ENCODE measurements at places on chromosomes 5 and 9.

DNA sequence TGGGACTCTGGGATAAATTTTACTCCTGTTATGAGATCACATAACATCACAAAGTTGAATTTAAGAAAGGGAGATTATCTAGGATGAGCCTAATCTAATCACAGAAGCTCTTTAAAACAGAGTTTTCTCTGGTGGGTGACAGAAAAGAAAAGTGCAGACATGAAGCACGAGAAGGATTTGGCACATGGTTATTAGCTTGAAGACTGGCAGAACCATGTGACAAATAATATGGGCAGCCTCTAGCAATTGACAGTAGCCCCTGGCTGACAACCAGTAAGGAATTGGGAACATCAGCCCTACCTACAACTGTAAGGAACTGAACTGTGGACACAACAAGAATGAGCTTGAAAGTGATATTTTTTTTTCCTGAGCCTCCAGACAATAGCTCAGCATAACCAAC lies 243.1 kb downstream of the HTR1A start:
- no peak for DNase-seq

DNA sequence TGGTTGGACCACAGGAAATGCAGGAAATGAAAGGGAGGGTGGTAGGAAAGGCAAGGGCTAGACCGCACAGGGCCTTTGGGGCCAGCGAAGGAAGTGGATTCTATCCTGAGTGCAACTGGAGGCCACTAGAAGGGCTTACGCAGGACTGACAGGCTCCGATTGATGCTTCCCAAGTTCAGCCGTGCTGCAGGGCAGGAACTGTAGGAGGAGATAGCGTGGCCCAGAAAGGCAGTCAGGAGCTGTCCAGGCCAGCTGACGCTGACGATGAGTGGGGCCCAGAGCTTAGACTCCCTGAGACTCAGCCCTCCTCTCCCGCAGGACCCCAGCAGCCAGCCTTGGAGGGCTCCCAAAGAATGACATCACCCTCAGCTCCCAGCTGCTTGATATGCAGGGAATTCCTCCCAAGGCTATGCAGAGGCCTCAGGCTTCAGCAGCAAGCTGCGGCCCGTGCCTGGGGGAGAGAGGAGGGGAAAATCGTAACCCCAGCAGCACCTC lies 48.8 kb downstream of the KCNIP1 start:
- DNase-seq, result no peak

GRCh38 chr9:14532456-14533115 lies 160.6 kb downstream of the ZDHHC21 start:
- DNase-seq, result no peak

GRCh38 chr5:179817890-179818745 lies 2.6 kb upstream of the SQSTM1 start:
- no peak for DNase-seq

- no peak for DNase-seq
Observed at GRCh38 chr9:87909310-87910041, 8.3 kb upstream of the SPATA31C1 start.

GRCh38 chr9:16138561-16139491 lies 586.0 kb downstream of the CCDC171 start:
- DNase-seq, result no peak

GRCh38 chr5:171577042-171577758 lies 157.8 kb downstream of the FGF18 start:
- DNase-seq, result no peak

DNA sequence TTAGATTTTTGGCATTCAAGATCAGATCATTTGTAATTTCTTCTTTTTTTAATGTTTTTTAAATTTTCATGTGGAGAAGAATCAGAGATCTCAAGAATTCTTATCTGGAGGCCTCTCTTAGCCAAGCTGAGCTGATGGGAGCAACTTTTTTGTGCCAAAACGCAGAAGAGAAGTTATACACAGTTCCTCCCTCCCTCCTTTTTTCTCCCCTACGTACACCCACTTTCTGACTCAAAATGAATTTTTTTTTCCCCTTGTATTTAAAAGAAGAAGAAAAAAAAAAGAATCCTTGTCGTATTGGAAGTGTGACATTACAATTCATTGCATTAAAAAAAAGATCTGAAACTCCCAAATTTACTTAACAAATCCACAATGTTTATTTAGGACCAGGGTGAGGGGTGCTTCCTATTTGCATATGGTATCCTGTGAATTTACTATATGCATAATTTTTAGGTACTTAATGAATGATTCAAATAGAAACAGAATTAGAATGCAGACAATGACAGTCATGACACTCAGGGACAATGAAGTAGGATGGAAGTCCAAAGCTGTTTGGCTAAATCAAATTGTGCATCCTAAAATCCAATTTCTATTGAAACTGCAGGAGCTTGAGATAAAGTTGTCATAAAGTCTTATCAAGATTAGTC lies 54.4 kb downstream of the EBF1 start:
- no peak for DNase-seq

- DNase-seq, result no peak
Observed at GRCh38 chr5:58855851-58856739, 273.2 kb downstream of the RAB3C start.

GRCh38 chr5:137648361-137648760 lies 87.5 kb downstream of the KLHL3 start:
- no peak for DNase-seq

- DNase-seq, result no peak
Observed at GRCh38 chr5:136222580-136223235, 29.7 kb upstream of the SMIM32 start.

- no peak for DNase-seq
Observed at GRCh38 chr5:156500755-156501154, 173.8 kb downstream of the SGCD start.

- no peak for DNase-seq
Observed at GRCh38 chr9:92746567-92747458, 17.8 kb downstream of the BICD2 start.

DNA sequence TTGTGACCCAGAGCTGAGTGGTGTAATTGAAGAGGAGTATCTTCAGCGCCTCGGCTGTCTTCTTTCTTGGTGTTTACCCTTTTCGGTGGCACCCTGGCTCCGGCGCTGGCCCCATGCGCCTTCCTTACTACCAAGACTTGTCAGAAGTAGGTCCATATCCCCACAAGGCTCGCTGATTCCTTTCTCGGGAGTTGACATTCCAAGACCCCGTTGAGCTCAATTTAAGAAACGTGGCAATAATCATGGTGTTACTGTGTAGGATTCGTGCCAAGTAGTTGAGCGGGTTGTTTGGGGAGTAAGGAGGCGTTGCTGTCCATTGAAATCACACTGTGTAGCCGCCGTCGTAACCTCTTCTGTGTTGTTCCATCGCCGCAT lies 795 bp downstream of the NDUFAF2 start:
- DNase-seq, result peak; percentile 26

- peak; percentile 93 for DNase-seq
Observed at GRCh38 chr5:35617435-35618303, at the start of gene SPEF2. TSS of gene SPEF2 (plus strand) at chr5:35617863. CDS start at chr5:35617998, 135 bp downstream.

DNA sequence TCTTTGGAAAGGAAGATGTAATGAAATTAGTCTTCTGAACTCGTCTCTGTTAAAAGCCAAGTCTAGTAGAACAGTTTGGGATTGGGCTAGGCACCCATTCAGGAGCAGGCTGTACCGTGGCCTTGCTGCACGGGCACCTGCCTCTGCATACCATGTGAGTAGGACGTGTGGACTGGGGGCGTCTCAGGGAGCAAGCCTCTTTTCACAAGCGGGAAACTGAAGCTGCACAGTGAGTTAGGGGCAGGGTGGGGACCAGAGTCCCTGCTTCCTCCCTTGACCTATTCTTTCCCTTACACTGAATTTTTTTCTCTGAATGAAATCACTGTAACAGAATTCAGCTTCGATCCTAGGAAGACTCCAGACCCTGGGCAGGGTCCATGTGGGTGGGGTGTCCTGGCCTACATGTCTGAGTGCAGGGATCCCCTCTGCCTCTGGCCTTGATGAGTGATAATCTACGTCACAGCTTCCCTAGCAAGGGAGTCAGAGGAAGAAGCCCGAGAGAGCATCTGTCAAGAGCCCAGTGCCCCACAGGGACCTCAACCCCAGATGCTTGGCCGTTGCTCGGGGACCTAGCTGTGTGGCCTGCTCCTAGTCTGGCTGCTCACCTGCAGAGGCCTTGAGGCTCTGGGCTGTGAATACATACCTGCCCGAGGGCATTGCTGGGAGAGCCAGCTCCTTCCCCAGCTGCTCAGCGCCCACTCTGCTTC lies 15.1 kb downstream of the PHF2 start:
- DNase-seq, result no peak

- DNase-seq, result no peak
Observed at GRCh38 chr5:112708103-112708622, 29.5 kb upstream of the APC start.

DNA sequence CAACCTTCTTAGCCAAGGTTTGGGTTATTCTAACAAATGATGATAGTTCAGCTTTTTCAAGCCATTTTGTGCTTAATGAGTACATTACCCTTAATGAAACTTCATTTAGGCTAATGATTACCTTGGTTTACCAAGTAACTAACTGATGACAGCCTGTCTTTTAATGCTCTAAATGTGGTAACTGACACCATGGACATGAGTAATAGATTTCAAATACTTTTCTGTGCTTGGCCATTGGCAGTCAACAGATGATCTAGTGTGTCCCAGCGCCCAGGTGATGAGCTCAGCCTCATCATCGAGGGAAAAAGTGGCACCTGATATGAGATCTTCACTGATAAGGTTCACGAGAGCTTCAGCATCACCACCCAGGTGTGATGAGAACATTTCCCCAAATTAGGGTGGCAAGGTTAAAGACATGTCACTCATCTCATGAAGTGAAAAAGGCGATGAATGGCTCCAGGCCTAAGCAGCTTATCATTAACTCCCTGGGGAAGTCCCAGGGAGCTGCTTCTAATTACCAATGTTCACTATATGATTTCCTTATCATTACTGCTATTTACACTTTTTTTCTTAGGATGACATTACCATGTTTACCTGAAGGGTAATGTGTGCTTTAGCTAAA lies 296.0 kb downstream of the SPOCK1 start:
- DNase-seq, result no peak

DNA sequence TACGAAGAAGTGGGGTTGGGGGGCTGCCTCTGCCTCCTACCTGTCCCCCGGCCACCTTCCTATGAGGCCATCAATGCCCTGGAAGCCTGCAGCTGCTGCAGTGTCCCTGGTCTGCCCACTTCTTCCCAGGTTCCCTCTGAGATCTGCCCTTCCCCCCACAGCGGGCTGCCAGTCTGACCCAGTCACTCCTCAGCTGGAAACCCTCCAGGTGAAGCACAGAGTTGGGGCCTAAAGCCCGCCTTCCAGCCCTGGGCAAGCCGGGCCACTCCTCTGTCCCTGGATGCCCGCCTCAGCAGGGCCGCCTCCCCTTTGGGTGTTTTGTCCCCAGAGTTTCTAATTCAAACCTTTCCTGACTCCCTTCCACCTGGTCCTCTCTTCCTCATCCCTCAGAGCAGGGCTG lies 137.0 kb downstream of the RXRA start:
- DNase-seq, result no peak

GRCh38 chr5:80754900-80755299 lies 100.1 kb upstream of the DHFR start:
- peak; percentile 38 for DNase-seq

DNA sequence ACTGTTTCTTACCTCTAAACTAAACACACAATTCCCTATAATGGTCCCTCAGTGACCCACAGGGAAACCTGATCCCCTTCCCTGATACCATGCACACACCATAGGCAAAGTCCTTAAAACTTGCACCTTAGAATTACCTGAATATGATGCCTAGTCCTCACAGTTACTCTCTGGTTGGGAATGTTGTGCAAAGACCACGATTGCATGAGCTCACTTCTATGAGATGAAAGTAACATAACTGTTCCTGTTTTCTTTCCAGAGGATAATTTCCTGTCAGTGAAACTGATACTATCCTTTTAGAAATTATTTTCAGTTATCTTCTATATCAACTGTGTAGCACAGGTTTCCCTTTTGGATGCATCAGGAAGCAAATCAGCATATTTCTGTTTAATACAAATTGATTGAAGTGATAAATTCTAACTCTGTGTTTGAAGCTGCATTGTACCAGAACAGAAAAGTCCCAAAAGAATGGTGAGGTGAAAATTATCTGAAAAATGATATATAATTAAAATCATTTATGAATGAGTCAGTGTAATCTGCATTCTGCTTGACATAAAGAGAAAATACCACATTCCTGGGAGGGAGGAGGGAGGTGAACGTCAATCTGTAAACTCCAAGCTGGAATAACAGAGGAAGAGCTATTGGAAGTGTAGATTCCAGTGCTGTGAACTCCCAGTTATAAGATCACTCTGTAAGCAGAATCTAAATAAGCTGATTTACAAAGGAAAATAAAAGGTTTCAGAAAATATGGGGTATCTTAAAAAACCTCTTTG lies 51.2 kb upstream of the TNFAIP8 start:
- no peak for DNase-seq

DNA sequence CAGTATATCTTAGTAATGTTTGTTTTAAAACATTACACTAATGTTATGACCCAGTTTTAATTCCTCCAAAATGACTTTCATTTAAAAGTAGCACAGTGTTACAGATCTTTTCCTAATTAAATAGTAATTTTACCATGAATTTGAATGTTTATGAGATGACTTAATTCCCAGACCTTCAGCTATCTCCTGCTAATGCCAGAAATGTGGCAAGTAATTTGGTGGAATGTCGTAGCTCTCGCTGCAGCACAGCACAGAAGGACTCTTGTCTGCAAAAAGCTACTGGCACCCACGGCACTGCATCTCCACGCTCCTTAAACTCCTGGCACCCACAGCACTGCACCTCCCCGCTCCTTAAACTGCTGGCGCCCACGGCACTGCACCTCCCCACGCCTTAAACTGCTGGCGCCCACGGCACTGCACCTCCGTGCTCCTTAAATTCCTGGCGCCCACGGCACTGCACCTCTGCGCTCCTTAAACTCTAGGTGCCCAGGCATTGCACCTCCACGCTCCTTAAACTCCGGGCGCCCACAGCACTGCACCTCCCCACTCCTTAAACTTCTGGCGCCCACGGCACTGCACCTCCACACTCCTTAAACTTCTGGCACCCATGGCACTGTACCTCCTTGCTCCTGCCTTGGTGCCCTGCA lies 163.1 kb downstream of the CDK5RAP2 start:
- no peak for DNase-seq

GRCh38 chr5:55699041-55699688 lies 13.0 kb downstream of the SLC38A9 start:
- DNase-seq, result no peak

- DNase-seq, result no peak
Observed at GRCh38 chr5:111779922-111780292, 22.9 kb upstream of the NREP start.

GRCh38 chr5:135451581-135452320 lies 400 bp downstream of the TIFAB start:
- DNase-seq, result no peak

DNA sequence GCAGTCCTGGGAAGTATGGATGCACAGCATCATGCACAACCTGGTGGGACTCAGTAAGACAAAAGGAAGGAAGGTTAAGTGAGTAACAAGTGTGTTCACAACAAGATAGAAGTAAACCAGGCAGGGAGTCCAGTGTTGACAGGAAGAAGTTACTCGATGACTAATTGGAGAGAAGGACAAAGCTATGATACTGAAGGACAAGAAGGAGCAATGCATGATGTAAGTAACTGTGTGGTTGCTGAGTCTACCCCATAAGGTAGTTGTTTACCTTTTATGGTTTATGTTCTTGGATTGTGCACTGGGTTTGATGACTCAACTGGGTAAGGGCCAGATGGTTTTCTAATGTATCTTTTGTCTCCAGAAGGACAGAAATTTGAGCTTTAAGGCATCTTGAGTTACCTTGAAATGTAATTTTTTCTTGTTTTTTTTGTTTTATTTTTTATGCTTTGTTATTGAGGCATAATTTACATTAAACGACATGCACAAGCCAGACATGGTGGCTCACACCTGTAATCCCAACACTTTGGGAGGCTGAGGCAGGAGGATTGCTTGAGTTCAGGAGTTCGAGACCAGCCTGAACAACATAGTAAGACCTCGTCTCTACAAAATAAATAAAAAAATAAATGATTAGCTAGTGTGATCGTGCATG lies 89.2 kb upstream of the CAST start:
- no peak for DNase-seq
